ENCODE measurements at places on chromosomes 16 and 17.

GRCh38 chr17:5758651-5759050, 174.3 kb upstream of the NLRP1 start:
- H3K27me3 ChIP-seq: peaks cover 4% of the 10 kb centered on the region
- DNase-seq: peak; percentile 33
- H3K4me3 ChIP-seq: no peak overlapping the region
- no peaks in the 10 kb centered on the region for H3K36me3 ChIP-seq
- H3K27ac ChIP-seq: no peak overlapping the region
- no peaks in the 10 kb centered on the region for H3K4me1 ChIP-seq

DNA sequence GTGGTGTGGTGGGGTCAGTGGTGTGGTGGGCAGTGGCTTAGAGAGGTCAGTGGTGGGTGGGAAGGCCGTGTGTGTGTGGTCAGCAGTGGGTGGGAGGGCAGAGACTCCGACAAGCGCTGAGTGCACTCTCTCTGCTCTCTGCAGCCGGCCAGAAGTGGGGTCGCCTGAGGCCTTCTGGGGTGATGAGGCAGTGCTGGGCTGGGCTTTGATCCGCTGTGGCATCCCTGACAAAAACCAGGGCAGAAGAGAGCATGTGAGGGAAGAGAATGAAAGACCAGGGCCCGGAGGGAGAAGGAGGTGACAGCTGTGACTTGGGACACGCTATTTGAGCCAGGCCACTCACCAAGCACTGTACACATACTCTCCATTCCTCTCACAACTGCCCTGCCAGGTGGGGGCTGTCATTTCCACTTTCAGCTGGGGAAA, 50.8 kb downstream of the NKD1 start:
- no peaks in the 10 kb centered on the region for H3K36me3 ChIP-seq
- DNase-seq: no peak
- H3K27me3 ChIP-seq: no peaks in the 10 kb centered on the region

GRCh38 chr17:67178555-67178954, 66.4 kb downstream of the HELZ start:
- DNase-seq: no peak
- H3K27me3 ChIP-seq: no peaks in the 10 kb centered on the region
- peaks cover 4% of the 10 kb centered on the region for H3K36me3 ChIP-seq
- H3K4me3 ChIP-seq: no peak overlapping the region
- H3K4me1 ChIP-seq: peaks cover 2% of the 10 kb centered on the region

GRCh38 chr16:86673956-86674453, 95.7 kb downstream of the FOXL1 start:
- no peaks in the 10 kb centered on the region for H3K36me3 ChIP-seq
- H3K27ac ChIP-seq: no peak overlapping the region
- H3K4me1 ChIP-seq: no peaks in the 10 kb centered on the region
- DNase-seq: no peak
- no peak overlapping the region for H3K4me3 ChIP-seq

- DNase-seq: no peak
- H3K36me3 ChIP-seq: no peaks in the 10 kb centered on the region
- H3K4me3 ChIP-seq: no peak overlapping the region
- no peak overlapping the region for H3K27ac ChIP-seq
Observed at GRCh38 chr16:59236804-59237458, 502.8 kb upstream of the GOT2 start.

Data from common myeloid progenitor, CD34-positive (primary cell).